ENCODE measurements at places on chromosomes 1 and 21.

DNA sequence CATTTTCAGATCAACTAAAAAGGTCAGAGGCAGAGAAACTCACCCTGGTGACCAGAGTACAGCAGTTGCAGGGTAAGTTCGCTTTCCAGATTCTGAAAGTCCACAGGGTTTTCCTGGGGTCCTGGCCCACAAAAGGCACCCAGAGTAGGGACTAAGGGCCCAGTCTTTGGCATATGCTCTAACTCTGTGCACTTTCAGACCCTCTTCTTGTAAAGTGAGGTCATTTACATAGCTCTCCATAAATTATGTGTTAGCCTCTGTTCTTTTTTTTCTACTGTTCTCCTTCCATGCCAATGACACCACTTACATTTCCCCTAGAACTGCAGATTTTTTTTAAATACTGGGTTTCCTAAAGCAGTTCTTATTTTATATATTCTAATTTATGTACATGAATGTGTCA, 6.3 kb downstream of the C1orf74 start:
- DNase-seq = no peak

GRCh38 chr21:46540087-46540710, 64.7 kb downstream of the S100B start:
- DNase-seq = no peak

GRCh38 chr1:9733160-9733789, 81.7 kb downstream of the PIK3CD start:
- DNase-seq = no peak

DNA sequence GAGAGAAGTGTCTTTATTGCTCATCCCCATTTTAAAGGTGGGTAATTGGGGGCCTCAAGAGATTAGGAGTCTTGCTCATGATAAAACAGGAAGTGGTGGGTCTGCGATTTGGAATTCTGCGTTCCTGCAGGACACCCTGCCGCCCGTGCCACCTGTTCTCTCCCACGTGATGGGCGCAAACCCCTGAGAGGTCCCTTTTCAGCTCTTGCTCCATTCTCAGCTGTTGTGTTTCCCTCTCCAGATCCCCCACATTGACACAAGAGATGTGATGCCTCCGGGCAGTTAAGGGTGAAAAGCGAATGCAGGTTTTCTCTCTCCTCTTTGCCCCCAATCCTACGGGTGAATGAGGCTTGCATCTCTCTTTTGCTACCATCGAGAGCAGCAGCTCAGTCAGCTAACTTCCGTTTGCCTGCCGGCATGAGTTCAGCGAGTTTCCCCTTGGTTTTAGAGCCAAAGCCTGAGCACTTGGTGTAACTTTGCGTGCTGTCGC, 57.5 kb downstream of the KIF26B start:
- DNase-seq = no peak

DNA sequence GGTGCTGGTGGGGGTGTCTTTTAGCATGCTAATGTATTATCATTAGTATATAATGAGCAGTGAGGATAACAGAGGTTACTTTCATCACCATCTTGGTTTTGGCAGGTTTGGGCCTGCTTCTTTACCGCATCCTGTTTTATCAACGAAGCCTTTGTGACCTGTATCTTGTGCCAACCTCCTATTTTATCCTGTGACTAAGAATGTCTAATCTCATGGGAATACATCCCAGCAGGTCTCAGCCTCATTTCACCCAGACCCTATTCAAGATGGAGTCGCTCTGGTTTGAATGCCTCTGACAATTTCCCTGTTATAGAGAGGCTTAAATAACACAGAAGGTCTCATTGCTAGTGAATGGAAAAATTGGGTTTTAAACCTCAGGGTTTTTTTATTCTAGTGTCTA, 300.8 kb upstream of the PROX1 start:
- no peak for DNase-seq

- DNase-seq = no peak
Observed at GRCh38 chr1:21129407-21129806, 47.3 kb downstream of the EIF4G3 start.

GRCh38 chr1:55696181-55696754, 481.1 kb upstream of the USP24 start:
- no peak for DNase-seq

DNA sequence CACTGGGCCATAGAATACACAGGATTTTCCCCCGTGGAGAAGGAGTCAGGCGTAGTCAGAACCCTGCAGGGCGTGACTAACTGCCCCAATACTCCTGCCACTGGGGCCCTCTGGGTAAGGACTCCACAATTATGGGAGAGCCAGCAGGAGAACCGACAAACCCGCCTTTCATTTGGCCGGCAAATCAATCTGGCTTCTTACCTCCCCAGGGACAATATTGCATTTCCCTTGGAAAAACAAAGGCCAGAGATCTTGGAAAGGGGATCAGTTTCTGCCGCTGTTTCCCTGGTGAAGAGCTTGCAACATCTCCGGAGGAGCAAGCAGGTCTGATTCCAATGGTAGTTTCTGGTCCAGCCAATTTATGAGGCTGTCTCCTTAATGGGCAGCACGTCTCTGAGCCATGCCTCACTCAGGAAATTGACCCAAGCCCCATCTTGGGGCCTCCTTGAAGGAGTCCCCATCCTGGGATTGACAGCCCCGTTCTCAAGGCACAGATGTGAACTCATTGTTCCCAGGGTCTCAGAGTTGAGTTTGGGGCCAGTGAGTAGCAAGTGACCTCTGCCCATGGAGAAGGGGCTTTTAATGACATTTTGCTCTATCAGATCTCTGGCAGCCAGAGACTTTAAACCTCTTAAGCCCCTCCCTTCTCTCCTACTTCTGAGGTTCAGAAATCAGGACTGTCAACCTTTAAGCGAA, 4.3 kb downstream of the TRABD2B start:
- no peak for DNase-seq

DNA sequence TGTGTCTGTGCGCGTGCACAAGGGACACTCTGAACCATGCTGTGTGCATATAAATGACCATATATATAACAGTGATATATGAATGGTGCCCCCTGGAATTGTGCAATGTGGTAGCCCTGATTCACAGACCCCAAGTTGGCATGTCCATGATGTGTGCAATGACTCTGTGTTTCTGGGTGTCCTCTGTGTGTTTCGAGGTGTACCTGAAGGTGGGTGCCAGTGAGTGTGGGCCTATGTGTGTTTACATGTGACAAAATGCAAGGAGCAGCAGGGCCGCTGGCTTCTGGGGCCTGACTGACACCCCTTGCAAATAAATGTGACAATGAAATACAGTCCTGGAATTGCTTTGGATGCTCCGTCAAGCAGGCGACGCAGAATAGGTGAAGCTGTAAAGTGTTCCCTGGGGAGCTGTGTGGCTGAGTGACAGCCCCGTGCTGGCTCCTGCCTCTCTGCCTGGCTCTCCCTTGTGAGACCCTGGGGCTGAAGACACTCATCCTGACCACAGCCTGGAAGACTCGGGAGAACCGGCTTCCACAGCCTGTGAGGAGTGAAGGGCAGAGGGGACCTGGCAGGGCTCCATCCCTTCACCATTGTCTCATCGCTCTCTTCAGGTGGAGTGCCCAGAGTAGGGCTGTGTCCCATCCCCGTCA, 38.2 kb upstream of the CSF3R start:
- no peak for DNase-seq

GRCh38 chr1:110594456-110595352, 11.5 kb downstream of the KCNA2 start:
- DNase-seq = no peak

DNA sequence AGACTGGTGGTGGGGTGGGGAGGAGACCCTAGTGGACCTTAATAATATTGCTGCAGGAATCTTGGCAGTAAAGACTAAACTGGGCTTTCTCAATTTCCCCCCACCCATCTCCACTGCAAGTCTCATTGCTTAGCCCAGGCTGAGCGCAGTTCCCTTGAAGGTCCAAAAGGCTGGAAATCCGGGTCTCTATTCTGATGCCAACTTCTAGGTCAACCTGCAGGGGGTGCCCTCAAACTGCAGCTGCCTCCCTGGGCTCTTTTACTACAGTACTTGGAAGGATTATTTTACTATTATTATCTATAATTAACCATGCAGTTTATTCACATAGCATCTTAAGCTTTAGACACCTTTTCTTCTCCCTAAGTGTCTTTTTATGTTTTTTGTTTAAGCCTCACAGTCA, 85.4 kb upstream of the WARS2 start:
- no peak for DNase-seq

DNA sequence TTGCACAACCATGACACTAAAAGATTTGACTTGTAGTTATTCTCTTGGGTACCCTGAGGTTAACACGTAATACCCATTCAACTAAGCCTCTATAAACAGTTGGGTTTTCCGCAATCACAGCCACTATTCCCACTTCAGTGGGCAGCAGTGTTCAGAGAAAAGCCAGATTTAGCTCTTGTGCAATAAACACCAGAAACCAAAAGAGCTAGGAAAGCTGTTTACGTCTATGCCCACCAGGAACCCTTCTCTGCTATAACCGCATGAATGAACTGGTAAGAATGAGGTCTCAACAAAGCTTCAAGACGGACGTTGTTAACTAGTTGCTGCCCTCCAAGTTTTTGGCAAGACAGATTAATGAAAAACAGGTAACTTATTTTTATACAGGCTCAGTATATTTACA, 101.3 kb downstream of the SLC45A1 start:
- DNase-seq = no peak

DNA sequence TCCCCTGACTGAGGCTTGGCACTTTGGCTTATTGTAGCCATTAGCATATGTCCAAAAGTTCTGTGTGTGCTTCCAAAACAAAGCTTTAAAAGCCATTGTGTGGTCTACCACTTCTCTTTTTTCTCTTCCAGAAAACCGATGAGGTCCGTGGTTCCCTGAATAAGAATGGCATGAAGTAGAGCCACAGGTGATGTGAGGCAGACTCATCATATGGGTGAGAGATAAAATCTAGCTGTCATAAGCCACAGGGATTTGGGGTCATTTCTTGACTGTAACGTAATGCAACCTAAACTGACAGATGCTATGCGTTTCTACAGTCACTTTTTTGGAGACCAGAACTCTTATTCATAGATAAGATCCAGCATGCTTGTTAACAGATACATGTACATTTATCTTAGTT, 7.0 kb upstream of the GREM2 start:
- no peak for DNase-seq

GRCh38 chr1:77386276-77386675, 104.5 kb downstream of the AK5 start:
- no peak for DNase-seq

- DNase-seq = no peak
Observed at GRCh38 chr1:3681231-3681897, 29.0 kb downstream of the TP73 start.

- no peak for DNase-seq
Observed at GRCh38 chr1:67261680-67262079, 46.0 kb upstream of the IL12RB2 start.

- no peak for DNase-seq
Observed at GRCh38 chr21:38474124-38474523, 24.2 kb downstream of the ERG start.

DNA sequence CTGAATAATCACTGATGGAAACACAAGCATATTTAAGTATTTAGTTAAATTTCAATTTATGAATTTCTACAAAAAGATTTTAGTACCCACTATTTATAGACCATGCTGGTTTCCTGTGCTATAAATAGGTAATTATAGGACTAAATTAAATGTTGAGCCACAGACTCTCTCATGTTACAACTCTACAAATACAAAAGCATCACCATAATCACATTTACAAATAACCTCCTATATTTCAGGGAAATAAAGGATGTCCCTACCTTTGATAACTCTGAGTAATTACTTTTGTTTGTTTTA, 32.6 kb upstream of the CCDC190 start:
- no peak for DNase-seq

- DNase-seq = no peak
Observed at GRCh38 chr1:179082333-179082998, 596 bp downstream of the TOR3A start.

GRCh38 chr1:24657781-24658180, 14.7 kb downstream of the SRRM1 start:
- DNase-seq = no peak

DNA sequence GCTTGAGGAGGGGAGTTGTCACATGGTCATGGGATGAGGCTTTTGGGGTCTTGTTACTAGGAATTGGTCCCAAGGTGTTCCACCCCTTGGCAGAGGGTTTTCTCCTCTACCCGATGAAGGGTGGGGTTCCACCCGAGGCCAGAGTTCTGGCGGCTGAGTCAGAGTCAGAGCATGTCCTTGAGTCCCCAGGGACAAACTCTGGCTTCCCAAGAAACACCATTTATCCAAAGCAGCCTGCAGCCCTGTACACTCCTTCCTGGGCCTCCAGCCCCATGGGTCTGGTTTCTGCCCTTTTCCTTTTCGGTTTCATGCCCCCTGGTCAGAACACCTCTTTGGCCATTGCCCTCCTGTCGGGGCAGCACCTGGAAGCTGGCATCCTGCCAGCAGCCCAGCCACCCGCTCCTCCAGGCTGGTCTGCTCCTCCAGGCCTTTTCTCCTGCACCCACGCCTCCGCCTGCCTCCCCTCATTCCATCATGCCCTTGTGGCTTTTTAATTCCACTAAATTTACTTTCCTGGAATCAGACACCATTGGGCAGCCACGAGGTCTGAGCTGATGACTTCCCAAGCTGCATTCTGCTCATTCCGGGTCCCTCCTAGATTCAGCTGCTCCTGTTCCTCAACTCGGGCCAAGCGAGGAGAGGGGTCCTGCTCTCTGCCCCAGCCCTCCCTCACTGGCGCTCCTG, 301.7 kb upstream of the VAMP3 start:
- DNase-seq = no peak

- no peak for DNase-seq
Observed at GRCh38 chr1:224368409-224368808, 11.7 kb downstream of the CNIH4 start.

- DNase-seq = peak; percentile 81
Observed at GRCh38 chr1:215566556-215567490, at the start of gene KCTD3. Gene KCTD3 (plus strand): TSS chr1:215567304. CDS start chr1:215567686, 382 bp downstream.

GRCh38 chr1:57112148-57112547, 146.3 kb upstream of the C8B start:
- no peak for DNase-seq

GRCh38 chr1:172287208-172287607, 133.3 kb upstream of the C1orf105 start:
- peak; percentile 50 for DNase-seq

DNA sequence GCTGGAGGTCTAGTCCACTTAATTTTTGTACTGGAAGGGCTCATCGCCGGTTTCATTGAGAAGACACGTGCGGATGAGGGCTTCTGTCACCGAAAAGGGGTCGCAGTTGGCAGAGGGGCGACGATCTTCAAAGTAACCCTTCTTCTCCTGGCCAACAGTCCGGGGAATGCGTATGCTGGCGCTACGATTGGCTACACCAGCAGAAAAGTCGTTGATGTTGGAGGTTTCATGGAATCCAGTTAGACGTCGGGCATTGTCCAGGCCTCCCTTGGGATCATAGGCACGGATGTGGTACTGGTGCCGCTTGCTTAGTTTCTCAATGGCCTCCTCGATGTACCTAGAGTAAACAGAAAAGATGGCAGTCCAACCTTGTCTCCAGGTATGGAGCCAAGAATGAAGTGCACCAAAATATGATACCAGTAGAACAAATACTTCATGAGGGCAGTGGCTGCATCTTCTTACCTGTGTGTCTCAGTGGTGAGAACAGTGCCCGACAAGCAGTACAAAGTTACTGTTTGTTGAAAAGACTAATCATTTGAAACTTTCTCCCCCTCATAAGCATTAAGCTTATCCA, 7.1 kb downstream of the GLUL start:
- no peak for DNase-seq

- no peak for DNase-seq
Observed at GRCh38 chr1:244970236-244970743, 105.9 kb upstream of the HNRNPU start.

All from ureter (tissue), 1 donor.